ENCODE measurements at places on chromosomes 2 and 18.

DNA sequence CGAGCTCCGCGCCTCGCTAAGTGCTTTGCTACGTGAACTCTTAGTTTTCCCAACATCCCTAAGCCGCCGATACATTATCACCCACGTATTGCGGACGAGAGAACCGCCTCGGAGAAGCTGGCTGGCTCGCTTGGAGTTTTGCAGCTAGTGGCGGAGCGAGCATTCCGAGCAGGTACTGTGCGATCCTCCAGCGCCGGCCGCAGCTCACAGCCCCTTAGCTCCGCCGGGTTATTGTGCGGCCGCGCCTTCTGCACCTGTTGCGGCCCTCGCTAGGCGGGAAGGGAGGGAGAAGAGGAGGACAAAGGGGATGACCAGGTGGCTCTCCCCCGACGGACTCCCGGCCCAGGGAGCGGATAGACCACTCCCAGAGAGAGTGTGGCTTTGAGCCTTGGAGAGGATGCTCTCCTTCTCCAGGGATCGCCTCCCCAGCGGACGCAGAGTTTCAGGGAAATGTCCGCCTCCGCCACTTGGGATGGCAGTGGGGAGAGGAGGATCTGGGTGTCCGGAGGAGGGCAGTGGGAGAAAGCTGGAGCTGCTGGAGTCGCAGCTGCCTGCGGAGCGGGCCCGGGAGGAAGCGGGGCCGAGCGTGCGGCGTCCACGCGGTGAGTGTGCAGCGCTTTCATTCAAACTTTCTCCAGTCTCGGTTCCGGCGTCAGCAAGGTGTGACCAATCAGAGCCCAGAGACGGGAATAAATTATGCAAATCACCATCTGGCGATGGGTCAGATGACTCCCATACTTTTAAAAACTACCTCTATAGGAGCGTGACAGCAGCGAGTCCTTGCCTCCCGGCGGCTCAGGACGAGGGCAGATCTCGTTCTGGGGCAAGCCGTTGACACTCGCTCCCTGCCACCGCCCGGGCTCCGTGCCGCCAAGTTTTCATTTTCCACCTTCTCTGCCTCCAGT is at the start of gene LIPG:
Gene LIPG, plus strand, starts transcription at position 769 of the 905 bp plus-strand sequence. CDS start 252 bp downstream, outside the sequence.
- DNase-seq, result peak; percentile 74

- DNase-seq, result peak; percentile 40
Observed at GRCh38 chr2:32671885-32672533, 44.2 kb downstream of the TTC27 start.

DNA sequence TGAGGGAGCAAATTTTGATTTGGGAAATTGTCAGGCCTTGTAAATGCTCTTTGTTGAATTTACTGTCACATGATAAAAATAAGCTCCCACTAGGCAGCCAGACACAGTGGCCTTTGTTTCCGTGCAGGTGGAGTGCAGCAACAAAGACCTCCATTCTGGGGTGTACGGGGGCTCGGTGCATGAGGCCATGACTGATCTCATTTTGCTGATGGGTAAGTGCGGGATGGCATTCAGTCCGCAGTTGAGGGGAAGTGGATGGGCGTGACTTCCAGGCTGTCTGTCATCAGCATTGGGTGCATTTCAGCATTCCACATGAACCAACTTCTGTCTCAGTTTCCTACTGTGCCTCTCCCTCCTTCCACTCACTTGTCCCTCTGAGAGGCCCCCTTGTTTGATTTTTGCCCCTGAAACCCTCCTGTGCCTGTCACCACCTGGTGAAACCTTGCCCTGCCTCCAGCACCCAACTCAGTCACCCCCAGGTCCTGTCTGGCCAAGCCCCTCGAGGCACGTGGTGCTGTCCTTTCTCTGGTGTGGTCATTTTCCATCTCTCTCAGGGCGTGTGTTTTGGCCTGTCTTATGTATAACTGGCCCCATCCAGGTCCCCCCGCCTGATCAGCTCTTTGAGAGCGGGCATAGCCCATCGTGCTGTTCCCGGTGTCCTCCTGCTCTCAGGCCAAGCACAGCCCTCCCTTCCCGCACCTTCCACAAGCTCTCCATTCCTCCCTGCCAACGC is 16.3 kb downstream of the CNDP2 start:
- no peak for DNase-seq

GRCh38 chr18:8609659-8610458 is 622 bp downstream of the RAB12 start:
- DNase-seq, result peak; percentile 63

- DNase-seq, result no peak
Observed at GRCh38 chr2:6683516-6683915, 182.2 kb downstream of the CMPK2 start.

All from GM23248 (cell line).